ENCODE measurements at places on chromosomes 1 and 21. TPM values are rescaled to one million over a fixed set of nuclear protein-coding genes. Genes with fewer than 3 reads are reported as not detected.

KCNA3 gene
- total RNA-seq: not detected

NUAK2 gene
- 17.4 TPM for total RNA-seq

CLDN8 gene
- total RNA-seq: not detected

S100A9 gene
- 0.44 TPM for total RNA-seq

GRCh38 chr1:112878321-112878720 lies 77.7 kb downstream of the SLC16A1 start:
- no peak overlapping the region for H3K27ac ChIP-seq
- no peaks in the 10 kb centered on the region for H3K36me3 ChIP-seq
- DNase-seq: no peak
- H3K27me3 ChIP-seq: no peaks in the 10 kb centered on the region

GRCh38 chr1:177517546-177517945 lies 346.8 kb downstream of the BRINP2 start:
- DNase-seq: no peak
- no peaks in the 10 kb centered on the region for H3K4me1 ChIP-seq
- H3K36me3 ChIP-seq: no peaks in the 10 kb centered on the region
- no peak overlapping the region for H3K4me3 ChIP-seq
- no peak overlapping the region for H3K27ac ChIP-seq

GRCh38 chr1:231122143-231122542 lies 39.7 kb upstream of the TRIM67 start:
- H3K36me3 ChIP-seq: no peaks in the 10 kb centered on the region
- no peaks in the 10 kb centered on the region for H3K4me1 ChIP-seq
- H3K27ac ChIP-seq: no peak overlapping the region
- no peaks in the 10 kb centered on the region for H3K27me3 ChIP-seq
- DNase-seq: no peak

GRCh38 chr1:61111084-61112004 lies 29.0 kb downstream of the NFIA start:
- no peaks in the 10 kb centered on the region for H3K27me3 ChIP-seq
- DNase-seq: no peak
- no peak overlapping the region for H3K27ac ChIP-seq
- H3K4me3 ChIP-seq: no peak overlapping the region
- no peaks in the 10 kb centered on the region for H3K36me3 ChIP-seq

GRCh38 chr1:157302199-157302497 lies 164.0 kb upstream of the ETV3 start:
- no peak for DNase-seq
- peaks cover 7% of the 10 kb centered on the region for H3K27me3 ChIP-seq
- no peaks in the 10 kb centered on the region for H3K36me3 ChIP-seq
- H3K4me3 ChIP-seq: no peak overlapping the region
- H3K4me1 ChIP-seq: no peaks in the 10 kb centered on the region

DNA sequence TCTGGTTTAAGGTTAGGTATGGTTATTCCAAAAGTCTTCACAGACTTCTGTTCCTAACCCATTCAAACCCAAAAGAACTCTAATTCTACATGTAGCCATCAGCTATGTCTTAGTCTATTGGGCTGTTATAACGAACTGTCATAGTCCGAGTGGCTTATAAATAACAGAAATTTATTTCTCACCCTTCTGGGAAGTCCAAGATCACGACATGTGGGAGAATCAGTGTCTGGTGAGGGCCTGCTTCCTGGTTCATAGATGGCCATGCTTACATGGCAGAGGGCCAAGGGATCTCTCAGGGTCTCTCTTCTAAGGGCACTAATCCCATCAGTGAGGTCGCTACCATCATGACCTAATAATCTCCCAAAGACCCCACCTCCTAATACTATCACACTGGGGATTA lies 103.0 kb upstream of the PPP2R5A start:
- no peaks in the 10 kb centered on the region for H3K4me1 ChIP-seq
- no peaks in the 10 kb centered on the region for H3K27me3 ChIP-seq
- H3K4me3 ChIP-seq: no peak overlapping the region
- H3K27ac ChIP-seq: no peak overlapping the region
- no peaks in the 10 kb centered on the region for H3K36me3 ChIP-seq
- no peak for DNase-seq

GRCh38 chr1:178726545-178726944 lies 1.5 kb downstream of the RALGPS2 start:
- no peak overlapping the region for H3K27ac ChIP-seq
- DNase-seq: peak; percentile 8
- peaks cover 2% of the 10 kb centered on the region for H3K36me3 ChIP-seq
- peak overlapping the region; percentile 71 for H3K4me3 ChIP-seq
- peaks cover 28% of the 10 kb centered on the region for H3K27me3 ChIP-seq
- H3K4me1 ChIP-seq: 0 out of 2 replicates have a peak, but pooled peaks cover 7% of the 10 kb centered on the region

DNA sequence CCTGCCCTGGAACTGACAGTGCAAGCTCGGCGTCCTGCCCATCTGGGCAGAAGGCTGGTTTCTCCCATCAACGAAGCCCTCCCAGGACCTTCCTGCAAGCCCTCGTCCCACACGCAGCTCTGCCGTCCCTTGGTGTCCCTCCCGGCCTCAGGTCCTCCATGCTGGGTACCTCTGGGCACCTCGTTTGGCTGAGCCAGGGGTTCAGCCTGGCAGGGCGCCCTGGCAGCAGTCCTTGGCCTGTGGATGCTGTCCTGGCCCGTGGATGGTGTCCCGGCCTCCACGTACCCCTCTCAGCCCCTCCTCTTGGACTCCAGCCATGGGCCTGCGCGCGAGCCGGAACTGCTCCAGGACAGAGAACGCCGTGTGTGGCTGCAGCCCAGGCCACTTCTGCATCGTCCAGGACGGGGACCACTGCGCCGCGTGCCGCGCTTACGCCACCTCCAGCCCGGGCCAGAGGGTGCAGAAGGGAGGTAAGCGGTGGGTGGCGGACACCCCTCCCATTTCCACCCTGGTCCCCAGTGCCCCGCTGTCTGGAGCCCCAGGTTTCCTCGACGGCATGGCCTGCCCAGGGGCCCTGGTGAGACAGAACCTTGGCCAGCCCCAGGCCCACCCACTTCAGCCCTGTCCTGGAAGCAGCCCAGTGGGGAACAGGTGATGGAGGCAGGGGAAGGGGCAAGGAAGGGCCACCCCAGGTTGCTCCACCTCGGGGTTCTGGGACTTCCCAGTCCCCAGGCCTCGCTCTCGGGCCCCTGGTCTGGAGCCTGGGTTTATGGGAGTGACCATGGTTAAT lies 3.5 kb downstream of the TNFRSF14 start:
- H3K4me1 ChIP-seq: peaks cover 15% of the 10 kb centered on the region
- no peaks in the 10 kb centered on the region for H3K36me3 ChIP-seq
- H3K27me3 ChIP-seq: no peaks in the 10 kb centered on the region
- no peak overlapping the region for H3K27ac ChIP-seq
- H3K4me3 ChIP-seq: no peak overlapping the region

DNA sequence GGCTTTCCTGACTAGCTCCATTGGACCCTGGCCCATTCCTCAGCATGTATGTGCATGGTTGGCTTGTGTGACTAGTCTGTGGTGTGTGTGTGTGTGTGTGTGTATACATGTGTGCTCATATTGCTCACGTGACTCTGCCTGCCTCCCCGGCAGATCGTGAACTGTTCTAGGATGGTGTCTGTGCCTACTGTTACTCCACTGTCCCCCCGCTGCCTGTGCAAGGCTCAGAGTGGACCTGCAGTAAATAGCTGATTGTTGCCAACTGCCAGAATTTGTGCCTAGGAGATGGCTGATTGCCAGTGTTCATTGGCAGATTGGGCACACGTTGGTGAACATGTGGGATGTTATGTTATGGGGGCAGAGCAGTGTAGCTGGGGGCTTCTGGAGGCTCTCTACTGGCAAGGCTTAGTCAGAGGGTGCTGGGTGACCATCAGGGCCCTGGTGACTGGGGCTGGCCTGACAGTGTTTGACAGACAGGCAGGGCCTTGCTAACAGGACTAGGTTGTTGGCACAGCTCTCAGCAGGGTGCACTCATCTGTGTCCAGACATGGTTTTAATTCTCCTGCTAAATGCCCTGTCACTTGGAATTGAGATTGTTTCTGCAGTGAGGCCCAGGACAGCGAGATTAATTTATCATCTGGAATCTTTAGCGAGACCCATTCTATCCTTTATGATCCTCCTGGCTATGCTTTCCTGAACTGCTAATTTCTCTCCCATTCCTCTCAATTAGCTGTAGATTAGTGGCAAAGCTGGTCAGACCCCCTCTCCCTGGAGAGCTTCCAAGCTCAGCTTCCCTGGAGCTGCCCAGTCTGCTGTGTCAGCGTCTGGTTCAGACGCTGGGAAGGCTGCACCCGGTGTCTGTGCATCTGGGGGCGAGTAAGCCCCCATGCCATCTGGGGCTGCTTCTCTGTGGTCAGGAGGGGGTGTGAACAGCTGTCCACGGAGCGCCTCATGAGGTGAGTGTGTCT lies 20.8 kb downstream of the SLC6A17 start:
- DNase-seq: no peak
- no peak overlapping the region for H3K4me3 ChIP-seq
- H3K4me1 ChIP-seq: no peaks in the 10 kb centered on the region
- H3K36me3 ChIP-seq: no peaks in the 10 kb centered on the region

DNA sequence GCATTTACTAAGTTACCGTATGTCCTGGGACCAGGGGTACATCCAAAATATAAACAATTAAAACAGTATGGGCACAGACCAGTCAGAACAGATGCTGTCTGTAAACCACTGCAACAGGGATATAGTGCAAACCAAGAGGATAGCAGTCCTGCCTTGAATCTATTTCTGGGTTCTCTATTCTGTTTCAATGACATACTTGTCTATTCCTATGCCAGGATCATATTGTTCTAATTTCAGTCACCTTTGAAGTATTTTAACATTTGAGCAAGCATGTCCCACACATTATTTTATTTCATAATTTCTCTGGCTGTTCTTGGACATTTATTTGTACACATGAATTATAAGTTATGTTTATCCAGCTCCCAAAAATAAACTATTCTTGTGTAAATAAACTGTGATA lies 28.2 kb upstream of the SYDE2 start:
- DNase-seq: no peak
- H3K27ac ChIP-seq: no peak overlapping the region
- H3K36me3 ChIP-seq: no peaks in the 10 kb centered on the region
- no peak overlapping the region for H3K4me3 ChIP-seq

GRCh38 chr1:41341772-41342562 lies 19.3 kb upstream of the FOXO6 start:
- peaks cover 14% of the 10 kb centered on the region for H3K4me1 ChIP-seq
- no peaks in the 10 kb centered on the region for H3K27me3 ChIP-seq
- H3K27ac ChIP-seq: peak overlapping the region; percentile 40

DNA sequence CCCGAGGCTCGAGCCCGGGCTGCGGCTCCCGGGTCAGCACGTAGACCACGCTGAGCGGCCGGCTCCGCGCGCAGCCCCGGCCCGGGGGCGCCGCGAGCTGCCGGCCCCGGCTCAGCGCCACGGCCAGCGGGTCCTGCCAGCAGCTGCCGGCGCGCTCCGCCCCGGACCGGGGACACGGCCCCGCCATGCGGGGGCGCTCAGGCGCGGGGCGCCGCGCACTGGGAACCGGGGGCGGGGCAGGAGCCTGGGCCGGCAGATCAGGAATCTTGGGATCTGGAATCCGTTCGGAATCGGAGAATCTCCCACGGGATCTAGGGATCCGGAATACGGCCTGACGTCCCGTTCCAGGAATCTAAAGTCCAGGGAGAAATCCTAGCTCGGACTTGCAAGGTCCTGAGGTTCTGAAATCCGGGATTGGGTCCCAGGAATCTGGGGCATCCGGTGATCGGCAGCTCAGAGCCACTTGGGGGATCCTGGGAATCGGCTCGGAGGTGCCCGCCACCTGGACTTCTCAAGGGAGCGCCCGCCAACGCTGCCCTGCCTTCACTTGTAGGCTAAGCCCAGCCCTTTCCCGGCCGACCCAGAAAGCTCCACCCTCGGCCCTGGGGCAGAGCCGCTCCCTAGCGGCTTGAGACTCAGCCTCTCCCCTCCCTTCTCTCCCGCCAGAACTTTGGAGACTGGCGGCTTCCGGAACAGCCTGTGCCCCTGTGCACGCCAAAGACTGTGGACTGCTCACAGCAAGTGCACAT lies at the start of gene MAP3K6:
TSS of gene MAP3K6 (minus strand) at position 551 of the 749 bp plus-strand sequence. CDS start at position 187, 364 bp downstream.
- H3K36me3 ChIP-seq: no peaks in the 10 kb centered on the region
- peak within 1 kb of the TSS; percentile 92 for H3K27ac ChIP-seq
- no peak for DNase-seq
- peaks cover 15% of the 10 kb centered on the region for H3K4me1 ChIP-seq

GRCh38 chr1:169307176-169307575 lies 60.4 kb downstream of the NME7 start:
- no peak for DNase-seq
- H3K4me3 ChIP-seq: no peak overlapping the region
- no peaks in the 10 kb centered on the region for H3K4me1 ChIP-seq
- H3K27me3 ChIP-seq: no peaks in the 10 kb centered on the region
- H3K27ac ChIP-seq: no peak overlapping the region
- H3K36me3 ChIP-seq: no peaks in the 10 kb centered on the region

DNA sequence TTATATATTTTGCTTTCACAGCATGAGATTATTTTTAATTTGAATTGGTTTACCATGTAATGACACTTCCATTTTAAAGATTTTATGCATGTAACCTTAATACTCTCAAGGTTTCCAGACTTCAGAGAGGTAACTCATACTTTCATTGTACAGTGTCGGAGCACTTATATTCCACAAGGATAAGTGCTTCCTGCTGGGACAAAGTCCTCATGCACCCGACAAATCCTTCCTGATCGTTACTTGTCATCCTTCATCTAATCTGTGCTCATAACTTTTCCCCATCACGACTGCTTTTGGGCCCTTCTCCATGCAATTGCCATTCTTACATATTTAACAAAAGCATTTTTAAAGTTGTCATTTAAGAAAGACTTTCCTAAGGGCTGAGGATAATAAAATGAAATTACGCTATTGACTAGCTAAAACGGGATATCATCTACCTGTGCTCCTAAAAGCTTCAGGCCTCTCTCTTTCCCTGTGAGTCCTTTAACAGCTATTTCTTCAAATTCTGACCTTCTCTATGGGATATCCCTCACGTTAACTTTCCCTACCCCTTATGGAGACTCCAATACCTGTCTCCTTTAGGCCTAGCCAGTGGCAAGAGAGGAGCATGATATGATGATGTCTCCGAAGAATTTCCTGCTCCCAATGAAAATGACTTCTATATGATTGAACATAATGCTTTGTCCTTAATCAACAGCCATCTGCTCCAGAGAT lies 59.3 kb downstream of the NCAM2 start:
- H3K27me3 ChIP-seq: no peaks in the 10 kb centered on the region
- H3K4me3 ChIP-seq: no peak overlapping the region
- no peaks in the 10 kb centered on the region for H3K4me1 ChIP-seq
- no peak for DNase-seq
- H3K27ac ChIP-seq: no peak overlapping the region

DNA sequence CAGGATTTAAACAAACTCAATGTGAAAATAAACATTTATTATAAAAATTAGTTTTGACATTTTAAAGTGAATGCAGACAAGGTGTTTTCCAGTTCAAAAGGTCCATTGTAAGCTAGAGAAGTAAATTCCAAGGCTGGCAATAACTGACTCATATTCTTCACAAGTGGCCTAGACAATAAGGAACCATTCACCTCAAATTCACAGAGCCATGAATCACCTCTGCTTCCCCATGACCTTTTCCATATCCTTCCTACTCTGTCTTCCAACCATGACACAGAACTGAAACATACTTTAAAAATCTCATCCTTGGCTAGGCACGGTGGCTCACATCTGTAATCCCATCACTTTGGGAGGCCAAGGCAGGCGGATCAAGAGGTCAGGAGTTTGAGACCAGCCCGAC lies 24.8 kb downstream of the F11R start:
- H3K36me3 ChIP-seq: no peaks in the 10 kb centered on the region
- no peak overlapping the region for H3K27ac ChIP-seq
- DNase-seq: no peak

All from Panc1 (cell line).